SJCRH30 (cell line): ENCODE measurements at places on chromosomes 7 and 10. TPM values are rescaled to one million over a fixed set of nuclear protein-coding genes. Genes with fewer than 3 reads are reported as not detected.

DNA sequence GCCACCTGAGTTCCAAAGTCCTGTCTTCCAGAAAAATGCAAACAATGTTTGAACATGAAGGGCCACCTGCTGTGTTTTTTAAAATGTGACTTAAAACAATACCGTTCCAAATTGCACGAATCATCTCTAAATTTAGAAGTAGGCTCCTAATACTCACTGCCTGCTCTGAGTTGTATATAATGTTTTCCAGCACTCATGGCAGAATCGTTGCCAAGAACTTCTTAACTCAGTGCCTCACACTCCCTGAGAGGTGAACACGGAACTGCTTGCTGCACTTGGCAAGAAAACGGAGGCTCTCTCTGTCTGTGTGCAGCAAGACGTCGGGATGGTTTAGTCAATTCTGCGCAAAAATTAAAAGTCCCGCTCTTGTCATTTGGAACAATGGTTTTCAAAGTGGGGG, 757.3 kb upstream of the AUTS2 start:
- no peaks in the 10 kb centered on the region for H3K4me1 ChIP-seq
- DNase-seq = no peak
- no peaks in the 10 kb centered on the region for H3K36me3 ChIP-seq
- no peak overlapping the region for H3K4me3 ChIP-seq
- H3K27ac ChIP-seq = no peak overlapping the region
- no peaks in the 10 kb centered on the region for H3K27me3 ChIP-seq

CYP3A7 gene
- 0.12 TPM in 1 of 2 replicates, not detected in the other for total RNA-seq

- no peaks in the 10 kb centered on the region for H3K4me1 ChIP-seq
- H3K4me3 ChIP-seq = no peak overlapping the region
- no peaks in the 10 kb centered on the region for H3K36me3 ChIP-seq
- H3K27me3 ChIP-seq = no peaks in the 10 kb centered on the region
- DNase-seq = no peak
Observed at GRCh38 chr7:71193099-71193810, 61.3 kb downstream of the GALNT17 start.

GRCh38 chr7:31899356-31899927, 170.8 kb downstream of the PDE1C start:
- no peaks in the 10 kb centered on the region for H3K27me3 ChIP-seq
- DNase-seq = no peak
- no peaks in the 10 kb centered on the region for H3K4me1 ChIP-seq
- no peaks in the 10 kb centered on the region for H3K36me3 ChIP-seq
- no peak overlapping the region for H3K27ac ChIP-seq
- no peak overlapping the region for H3K4me3 ChIP-seq

- no peaks in the 10 kb centered on the region for H3K27me3 ChIP-seq
- 0 out of 2 replicates have a peak, but pooled peaks cover 4% of the 10 kb centered on the region for H3K4me1 ChIP-seq
- H3K27ac ChIP-seq = peak overlapping the region; percentile 98
- peak overlapping the region; percentile 84 for H3K4me3 ChIP-seq
Observed at GRCh38 chr10:28533186-28533564, 257 bp downstream of the WAC start.

CALHM1 gene
- 0.02 and 0.13 TPM in 2 replicates for total RNA-seq

DNA sequence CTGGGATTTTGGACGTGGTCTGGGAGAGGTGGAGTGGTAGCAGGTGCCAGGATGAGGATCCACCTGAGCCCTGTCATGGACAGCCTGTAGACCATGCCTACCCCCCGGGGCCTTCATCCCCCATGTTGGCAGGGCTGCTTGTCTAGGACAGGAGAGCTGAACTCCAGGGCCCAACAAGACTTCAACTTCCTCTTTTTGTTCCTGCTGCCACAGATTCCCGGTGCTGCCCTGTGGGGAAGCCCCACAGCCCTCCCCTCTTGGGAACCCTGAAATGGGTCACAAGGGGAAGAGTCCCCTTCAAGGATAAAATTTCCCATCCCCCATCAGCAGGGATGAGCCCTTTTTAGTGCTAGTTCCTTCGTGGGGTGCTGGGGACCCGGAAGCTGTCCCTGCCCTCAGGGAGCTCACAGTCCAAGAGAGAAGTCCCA, 1.3 kb upstream of the CUEDC2 start:
- peaks cover 21% of the 10 kb centered on the region for H3K27me3 ChIP-seq
- H3K27ac ChIP-seq = no peak overlapping the region
- no peak overlapping the region for H3K4me3 ChIP-seq
- no peaks in the 10 kb centered on the region for H3K36me3 ChIP-seq
- DNase-seq = no peak
- H3K4me1 ChIP-seq = peaks cover 3% of the 10 kb centered on the region; the same call in 1 of the 2 replicates
